ENCODE measurements at places on chromosomes 5 and 9.

GRCh38 chr5:112248623-112249022 is 170.5 kb downstream of the EPB41L4A start:
- DNase-seq: no peak

DNA sequence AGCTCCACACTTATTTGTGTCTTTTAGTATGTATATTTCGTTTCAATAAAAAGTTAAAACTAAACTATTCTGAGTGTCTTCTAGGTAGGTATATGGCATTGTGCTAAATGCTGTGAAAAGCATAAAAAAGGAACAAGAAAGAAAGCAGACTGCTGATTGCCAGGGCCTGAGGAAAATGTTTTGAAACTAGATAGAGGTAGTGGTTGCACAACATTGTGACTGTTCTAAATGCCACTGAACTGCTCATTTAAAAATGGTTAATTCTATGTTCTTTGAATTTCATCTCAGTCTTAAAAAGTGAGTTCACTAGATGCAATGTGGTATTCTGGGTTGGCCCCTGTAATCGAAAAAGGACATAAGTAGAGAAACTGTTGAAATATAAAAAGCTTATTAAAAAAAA is 2.6 kb upstream of the ALAD start:
- DNase-seq: no peak

DNA sequence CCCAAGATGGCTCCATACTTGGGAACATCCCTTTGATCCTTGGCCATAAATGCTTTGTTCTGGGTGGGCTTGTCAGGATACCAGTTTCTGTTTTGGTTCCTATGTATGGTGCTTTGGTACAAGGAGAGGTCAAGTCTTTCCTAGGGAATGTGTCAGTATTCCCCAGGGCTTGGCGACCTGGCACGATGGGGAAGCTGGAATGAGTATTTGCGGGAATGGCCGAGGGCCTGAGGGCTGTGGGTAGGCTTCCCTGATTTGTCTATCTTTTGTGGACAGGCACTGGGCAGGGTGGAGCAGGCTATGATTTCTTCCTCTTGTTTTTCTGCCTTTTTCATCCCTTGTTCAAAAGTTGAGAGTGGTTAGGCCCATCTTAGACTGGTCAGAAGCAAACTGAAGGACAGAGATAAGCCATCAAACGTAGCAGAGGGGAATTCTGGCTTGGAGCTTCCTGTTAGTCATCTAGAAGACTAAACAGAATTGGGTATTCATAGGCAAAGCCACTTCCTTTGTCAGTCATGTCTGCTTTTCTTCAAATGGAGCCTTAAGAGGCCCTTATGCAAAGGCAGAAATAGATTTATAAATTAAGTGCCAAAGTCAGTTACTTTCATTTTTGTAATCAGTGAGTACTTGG is 13.7 kb downstream of the DOCK2 start:
- peak; percentile 58 for DNase-seq

- no peak for DNase-seq
Measured at GRCh38 chr9:96006961-96007360, 131.5 kb downstream of the ERCC6L2 start.

DNA sequence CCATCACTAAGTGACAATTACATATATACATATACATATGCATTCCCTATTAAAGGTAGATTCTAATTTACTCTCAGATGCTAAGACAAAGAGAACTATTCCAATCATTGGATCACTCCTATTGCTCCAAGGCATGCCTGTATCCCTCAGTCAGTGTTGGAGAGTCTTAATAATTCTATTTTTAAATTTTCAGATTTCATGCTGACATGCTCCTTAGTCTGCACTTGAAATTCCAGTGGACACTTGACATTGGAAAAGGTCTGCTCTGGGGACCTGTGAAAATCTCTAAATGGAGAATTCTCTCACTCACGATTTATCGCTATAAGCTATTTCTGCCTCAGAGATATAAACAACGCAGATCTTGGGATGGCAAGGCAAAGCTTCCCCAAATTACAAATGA is 3.9 kb upstream of the FUBP3 start:
- DNase-seq: no peak

DNA sequence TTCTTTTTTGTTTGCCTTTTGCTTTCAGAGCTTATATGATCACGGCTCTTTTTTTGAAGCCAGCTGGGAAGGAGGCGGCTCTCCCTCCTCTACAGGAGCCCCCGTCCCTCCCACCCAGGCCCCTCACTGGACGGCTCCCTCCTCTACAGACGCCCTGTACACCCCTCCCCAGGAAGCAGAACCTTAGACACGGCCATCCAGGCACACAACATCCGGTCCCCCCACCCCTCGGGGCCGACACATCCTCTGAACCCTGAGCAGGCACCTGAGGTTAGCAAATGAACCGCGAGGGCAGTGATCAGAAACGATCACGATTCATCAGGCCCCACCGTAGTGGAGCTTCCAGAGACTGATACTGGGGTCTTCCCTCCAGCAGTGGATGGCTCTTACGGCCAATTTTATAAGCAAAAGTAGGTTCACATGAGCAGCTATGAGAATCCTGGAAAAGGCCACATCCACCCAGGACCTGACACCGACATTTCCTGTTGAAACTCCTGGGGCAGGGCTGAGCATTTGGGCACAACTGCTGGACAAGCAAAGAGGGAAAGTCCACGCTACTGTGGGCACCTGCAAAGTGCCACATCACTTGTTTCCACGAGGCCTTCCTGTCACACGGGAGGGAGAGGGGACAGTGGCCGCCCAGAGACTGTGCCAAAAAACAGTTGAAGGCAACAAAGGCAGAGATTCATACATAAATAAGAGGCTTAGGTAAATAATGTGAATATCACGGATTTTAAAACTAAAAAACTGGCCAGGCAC is 78.9 kb downstream of the SEMA4D start:
- DNase-seq: peak; percentile 77

- DNase-seq: no peak
Measured at GRCh38 chr5:124134941-124135340, 611.5 kb downstream of the ZNF608 start.

DNA sequence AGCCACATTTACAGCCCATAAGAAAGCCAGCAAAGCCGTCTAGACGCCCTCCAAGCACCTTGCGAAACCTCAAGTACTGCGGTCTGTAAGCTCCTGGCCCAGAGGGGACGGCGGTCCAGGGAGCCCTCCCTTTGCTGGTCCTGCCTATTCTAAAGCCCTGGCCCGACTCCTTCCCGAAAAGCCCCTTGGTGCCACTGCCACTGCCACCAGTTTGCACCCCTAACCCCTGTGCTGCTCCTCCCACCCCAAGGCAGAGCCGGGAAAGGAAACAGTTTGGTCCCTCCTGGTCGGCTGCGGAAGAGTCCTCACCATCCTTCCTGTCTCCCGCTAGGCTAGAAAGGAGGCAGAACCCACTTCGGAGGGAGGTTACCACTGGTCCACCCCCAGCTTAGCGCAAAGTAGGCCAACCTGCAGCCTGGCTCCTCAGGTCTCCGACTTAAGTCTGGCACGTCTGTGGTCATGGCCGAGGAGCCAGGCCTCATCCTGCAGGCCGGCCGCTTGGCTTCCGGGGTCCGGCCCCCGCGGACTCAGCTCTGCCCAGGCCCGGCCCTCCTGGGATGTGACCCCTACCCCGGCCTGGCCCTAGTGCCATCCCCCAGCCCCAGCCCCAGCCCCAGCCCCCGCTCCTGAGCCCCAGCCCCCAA is 916 bp downstream of the TOR1A start:
- no peak for DNase-seq

GRCh38 chr5:107149243-107150005 is 521.3 kb downstream of the EFNA5 start:
- DNase-seq: no peak

DNA sequence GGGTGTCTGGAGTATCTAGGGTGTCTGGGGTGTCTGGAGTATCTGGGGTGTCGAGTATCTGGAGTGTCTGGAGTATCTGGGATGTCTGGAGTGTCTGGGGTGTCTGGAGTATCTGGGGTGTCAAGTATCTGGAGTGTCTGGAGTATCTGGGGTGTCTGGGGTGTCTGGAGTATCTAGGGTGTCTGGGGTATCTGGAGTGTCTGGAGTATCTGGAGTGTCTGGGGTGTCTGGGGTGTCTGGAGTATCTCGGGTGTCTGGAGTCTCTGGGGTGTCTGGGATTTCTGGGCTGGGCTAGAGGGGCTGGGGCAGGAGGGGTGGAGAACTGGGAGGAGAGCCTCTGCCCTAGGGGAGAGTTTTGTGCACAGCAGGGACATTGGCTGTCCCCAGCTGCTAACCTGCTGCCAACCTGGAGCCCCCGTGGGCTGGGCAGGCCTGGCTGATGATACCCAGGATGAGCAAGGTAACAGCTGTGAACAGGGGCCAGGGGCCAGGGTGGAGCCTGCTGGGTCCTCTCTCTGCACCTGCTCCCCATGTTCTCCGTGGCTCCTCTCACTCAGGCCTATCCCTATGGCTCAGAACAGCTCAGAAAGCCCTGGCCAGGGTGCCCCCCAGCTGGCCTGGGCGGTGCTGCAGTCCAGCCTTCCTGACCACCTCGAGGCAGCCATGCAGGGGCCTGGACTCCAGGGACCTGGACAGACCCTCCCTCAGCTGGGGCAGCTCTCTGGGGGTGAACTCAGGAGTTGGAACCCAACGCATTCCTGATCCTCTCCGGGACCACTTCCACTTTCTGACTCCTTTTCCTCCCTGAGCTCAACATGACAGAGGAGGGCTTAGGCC is 29.9 kb downstream of the LHX3 start:
- DNase-seq: no peak

- DNase-seq: no peak
Measured at GRCh38 chr5:143376195-143376779, 27.2 kb downstream of the NR3C1 start.

- DNase-seq: peak; percentile 51
Measured at GRCh38 chr5:112869948-112870347, 8.9 kb downstream of the SRP19 start.

GRCh38 chr5:179113945-179114641 is 53.9 kb downstream of the ZNF354C start:
- no peak for DNase-seq

- no peak for DNase-seq
Measured at GRCh38 chr5:159504857-159505304, 174.6 kb upstream of the IL12B start.

DNA sequence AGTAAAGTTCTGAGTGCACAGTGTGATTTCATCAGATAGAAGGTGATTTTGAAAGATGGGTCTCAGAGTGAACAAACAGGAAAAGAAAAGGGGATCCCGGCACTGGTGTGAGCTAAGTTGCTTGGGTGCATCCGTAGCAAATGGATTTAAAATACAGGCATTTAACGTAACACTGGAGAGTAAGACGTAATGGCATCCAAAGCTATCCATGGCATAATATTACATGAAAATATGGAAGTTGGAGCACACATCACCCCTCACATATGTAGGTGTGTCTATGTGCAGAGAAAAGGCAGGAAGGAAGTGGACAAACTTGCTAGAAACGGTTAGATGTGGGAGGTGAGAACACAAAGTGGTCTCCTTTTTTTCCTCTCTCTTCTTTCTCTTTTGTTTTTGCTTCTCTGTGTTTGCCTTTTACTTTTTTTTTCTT is 38.2 kb upstream of the SEMA4D start:
- DNase-seq: peak; percentile 52

- DNase-seq: no peak
Measured at GRCh38 chr9:119091074-119091473, 278.2 kb downstream of the BRINP1 start.

DNA sequence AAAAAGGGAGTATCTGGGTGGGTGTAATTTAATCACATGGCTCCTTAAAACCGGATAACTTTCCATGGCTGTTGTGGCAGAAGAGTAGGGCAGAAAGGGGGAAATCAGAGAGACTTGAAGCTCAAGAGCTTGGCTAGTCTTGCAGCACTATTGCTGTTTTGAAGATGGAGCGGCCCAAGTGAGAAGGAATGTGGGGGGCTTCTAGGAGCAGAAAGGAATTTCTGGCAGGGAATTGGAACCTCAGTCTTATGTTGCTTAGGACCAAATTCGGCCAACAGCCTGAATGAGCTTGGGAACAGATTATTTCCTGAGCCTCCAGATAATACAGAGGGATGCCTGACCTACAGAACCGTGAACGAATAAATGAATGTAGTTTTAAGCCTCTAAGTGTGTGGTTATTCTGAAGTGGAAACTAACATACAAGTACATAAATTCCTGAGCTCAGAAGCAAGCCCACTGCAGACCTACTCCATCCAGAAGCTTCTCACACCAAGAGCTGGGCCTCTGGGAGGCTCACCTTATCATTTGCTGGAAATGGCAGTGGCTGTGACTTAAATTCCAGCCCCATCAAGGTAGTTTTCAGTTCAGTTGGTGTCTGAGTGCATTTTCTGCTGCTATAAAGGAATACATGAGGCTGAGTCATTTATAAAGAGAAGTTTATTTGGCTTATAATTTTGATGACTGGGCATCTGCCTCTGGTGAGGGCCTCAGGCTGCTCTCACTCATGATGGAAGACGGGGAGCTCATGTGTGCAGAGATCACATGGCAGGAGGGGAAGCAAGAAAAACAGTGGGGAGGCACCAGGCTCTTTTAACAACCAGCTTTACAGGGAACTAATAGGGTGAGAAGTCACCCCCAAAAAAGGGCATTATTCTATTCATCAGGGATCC is 15.3 kb upstream of the TMEM174 start:
- DNase-seq: no peak
